ENCODE measurements at places on chromosomes 12 and 14.

GRCh38 chr12:93653079-93653478 lies 24.1 kb upstream of the CRADD start:
- no peak for DNase-seq

GRCh38 chr12:26700430-26700829 lies 132.6 kb downstream of the ITPR2 start:
- no peak for DNase-seq

DNA sequence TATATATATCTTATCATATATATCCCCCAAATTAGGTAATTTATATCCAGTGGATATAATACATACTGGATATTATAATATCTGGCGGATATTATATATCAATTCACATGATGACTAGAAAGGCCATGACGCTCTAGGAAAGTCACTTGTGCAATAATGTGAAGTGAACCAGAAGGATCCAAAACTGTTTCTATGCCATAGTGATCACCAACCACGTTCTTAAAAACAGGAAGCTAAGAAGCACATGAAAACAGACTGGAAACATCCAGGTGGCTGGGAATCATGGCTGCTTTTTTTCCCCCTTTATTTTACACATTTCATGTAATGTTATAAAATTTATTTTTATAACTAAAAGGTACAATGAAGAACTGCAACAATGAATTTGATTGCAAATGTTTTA lies 1.4 kb downstream of the GUCY2C start:
- no peak for DNase-seq

DNA sequence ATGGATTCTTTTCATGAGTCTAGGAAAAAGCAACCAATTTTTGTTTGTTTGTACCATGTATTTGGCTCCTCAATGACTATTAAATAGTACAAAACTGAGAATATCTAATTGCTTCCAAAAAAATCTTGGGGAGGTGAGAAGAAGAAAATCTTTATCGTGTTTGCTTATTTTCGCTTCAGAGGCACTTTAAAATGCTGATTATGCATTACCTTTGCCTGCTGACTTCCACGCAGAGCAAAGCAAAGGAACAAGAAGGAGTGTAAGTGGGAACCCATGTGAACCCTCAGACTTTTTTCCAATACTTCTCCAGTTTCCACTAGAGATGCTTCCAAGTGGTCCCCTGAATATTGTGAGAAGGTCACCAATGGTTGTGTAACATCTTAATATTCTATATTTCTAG lies 43.2 kb upstream of the STRN3 start:
- DNase-seq, result no peak

DNA sequence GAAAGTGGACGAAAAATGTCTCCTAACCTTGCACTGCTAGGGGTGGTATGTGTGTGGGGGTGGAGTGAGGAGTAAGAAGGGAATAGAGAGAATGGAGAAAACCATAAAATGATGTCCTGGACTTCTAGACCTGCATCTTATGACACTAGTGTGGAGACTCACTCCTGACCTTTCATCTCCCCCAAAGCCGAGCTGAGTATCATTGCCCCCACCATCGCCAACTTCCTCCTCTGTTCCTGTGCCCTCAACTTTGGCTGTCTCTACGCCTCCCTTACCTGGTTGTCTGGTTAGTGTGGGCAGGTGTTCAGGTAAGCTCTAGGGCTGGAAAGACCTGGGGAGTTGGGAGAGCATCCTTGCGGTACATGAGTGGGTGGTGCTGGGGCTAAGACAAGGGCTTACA lies 4.5 kb upstream of the KLHL33 start:
- DNase-seq, result no peak

GRCh38 chr12:92257261-92257660 lies 111.6 kb upstream of the BTG1 start:
- DNase-seq, result no peak

DNA sequence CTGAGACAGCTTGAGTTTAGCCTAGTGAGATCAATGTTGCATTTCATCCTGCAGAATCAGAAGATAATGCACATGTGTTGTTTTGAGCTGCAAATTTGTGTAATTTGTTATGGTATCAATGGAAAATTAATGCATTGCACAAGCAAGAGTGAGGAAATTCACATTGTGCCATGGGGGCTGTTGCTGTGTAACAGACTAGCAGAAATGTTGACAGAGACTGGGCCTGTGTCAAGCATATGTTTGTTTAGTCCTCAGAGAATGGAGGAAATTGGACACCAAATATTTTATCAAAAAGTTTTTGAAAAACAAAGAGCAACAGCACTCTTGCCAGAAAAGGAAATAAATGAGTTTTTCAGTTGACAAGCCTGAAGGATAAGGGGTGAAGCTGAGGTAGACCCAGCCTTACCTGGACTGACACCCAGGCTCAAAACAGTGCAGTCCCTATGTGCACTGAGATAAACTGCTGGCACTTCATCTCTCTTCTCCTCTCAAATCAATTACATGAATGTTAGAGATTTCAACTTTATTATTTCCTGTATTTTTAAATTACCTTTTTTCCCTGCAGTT lies 1150.0 kb downstream of the FSCB start:
- DNase-seq, result no peak

DNA sequence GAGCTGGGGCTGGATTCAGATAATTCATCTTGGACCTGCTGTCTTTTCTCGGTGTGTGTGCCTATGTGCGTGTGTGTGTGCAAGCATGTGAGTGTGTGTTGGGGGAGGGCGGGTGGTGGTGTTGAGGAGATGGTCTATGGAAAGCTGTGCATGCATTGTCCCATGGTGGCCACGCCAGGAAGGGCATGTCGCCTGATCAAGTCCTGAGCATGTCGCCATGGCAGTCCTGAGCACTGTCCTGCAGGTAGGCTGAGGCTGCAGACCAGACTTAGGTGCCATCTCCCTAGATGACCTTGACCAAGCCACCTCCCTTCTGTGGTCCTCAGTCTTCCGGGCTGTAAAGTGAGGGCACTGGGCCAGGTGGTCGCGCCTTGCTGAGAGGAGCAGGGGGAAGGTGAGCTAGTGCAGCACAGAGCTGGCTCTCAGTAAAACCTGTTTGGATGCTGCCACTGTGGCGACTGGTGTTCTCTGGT lies 81.4 kb downstream of the PAPOLA start:
- DNase-seq, result no peak

DNA sequence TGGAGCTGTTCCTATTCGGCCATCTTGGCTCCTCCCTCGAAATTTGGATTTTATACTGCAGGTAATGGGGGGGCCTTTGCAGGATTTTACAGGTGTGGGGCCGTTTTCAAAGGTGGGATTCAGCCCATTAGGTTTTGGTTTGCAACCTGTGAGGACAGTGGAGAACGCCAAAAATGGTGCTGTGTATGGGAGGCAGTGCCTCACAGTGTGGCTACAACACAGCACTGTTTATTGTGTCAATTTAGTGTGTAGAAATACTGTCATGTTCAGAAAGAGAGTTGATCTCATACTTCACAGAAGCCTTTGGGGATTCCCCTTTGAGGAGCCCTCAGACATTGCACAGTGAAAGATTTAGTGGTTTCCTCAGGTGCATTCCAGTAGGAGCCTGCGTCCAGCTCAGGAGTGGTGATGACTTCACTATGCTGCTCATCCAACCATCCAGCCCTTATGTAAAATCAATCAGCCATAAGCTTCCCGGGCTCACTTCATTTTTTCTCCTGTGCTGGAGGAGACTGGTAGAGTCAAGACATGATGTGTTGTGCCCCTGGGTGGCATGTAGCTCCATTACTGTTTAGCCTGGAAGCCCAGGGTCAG lies 92.7 kb upstream of the PRMT8 start:
- no peak for DNase-seq

DNA sequence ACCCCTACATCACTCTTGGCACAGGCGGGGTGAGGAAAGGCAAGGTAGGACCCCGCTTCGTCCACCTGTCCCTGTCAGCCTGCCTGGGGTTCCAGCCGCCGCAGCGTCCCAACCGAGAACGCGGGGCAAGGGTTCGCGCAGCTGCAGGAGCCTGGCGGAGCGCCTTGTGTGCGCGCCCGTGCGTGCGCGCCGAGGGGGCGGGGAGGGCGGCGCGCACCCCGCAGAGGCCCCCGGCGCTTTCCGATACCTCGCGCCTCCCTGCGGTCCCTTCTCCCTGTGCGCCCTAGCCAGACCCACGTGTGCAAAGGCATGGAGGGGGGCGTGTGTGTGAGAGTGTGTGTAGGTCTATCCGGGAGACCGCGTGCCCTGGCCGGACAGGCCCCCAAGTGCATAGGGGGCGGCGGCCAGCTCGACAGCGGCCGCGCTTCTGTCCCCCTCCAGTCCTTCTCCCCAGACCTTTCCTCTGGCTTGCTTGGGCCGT lies 122.4 kb downstream of the TSPAN9 start:
- DNase-seq, result no peak

GRCh38 chr14:29161593-29161992 lies 395.0 kb downstream of the FOXG1 start:
- no peak for DNase-seq

DNA sequence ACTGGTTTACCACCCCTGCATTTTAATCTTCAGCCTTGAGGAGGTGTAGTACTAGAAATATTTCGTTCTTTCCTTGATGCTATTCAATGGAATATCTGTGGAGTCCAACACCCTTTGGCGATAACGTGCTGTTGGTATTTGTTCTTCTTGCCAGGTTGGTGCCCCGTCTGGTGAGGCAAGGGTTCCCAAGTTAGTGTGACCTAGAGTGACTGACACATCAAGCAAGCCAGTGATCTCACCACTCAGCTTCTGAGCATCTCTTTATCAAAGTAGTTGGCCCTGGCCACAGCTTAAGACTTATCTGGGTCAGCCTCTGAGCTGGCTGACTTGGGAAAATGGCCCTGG lies 60.2 kb downstream of the PLXNC1 start:
- no peak for DNase-seq

DNA sequence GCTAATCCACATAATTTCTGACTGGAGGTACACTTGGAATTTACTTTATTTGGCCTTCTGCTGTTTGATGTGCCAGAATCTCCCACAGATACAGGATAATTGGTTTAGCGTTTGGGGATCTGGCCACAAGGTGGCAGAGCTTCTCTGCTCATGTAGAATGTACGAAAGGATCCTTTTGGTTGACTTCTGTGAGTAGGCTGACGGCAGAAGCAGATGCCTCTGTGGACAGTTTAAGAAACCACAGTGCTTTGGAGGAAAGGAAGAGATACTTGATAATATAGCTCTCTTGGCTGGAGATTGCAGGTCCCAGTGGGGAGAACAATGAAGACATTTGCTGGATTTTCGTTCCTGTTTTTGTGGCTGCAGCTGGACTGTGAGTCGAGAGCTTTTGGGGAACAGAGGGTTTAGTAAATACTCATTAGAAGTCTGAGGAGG lies 75.3 kb upstream of the OR4E1 start:
- DNase-seq, result peak; percentile 40

DNA sequence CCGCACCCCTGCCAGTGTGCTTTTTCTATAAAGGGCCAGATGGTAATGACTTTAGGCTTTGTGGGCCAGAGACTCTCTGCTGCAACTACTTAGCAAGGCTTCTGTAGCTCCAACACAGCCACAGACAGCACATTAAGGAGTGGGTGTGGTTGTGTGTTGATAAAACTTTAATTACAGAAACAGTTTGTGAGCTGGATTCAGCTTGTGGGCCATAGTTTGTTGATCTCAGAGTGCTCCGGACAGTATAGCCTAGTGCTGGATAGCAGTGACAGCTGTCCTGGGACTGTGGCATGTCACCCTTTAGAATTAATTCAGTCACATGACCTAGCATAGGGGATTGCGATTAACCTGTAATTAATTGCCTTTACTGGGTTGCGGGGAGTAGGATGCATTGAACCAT lies 109.7 kb downstream of the ZNF664 start:
- no peak for DNase-seq

- DNase-seq, result no peak
Measured at GRCh38 chr12:5335069-5335468, 96.8 kb upstream of the NTF3 start.

- no peak for DNase-seq
Measured at GRCh38 chr12:12796928-12797793, 11.7 kb downstream of the APOLD1 start.

GRCh38 chr14:83425138-83425537 lies 1891.5 kb upstream of the SEL1L start:
- DNase-seq, result no peak

DNA sequence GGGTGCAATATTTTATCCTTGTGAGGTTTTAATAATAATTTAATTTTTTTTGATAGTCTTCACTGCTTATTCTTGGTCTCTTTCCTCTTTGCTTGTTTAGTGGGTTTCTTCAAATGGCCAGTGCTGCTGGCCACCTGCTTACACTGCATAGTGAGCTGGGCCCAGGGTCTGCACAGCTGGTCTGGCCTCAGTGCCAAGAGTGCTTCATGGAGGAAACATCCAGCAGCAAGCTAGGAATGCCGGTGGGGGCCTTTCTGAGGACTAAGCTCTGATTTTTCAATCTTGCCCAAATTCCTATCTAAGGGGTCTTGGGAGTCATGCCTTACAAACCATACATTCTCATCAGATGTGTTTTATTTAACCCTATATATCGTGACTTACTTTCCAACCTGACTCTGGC lies 13.3 kb upstream of the BDKRB2 start:
- no peak for DNase-seq

DNA sequence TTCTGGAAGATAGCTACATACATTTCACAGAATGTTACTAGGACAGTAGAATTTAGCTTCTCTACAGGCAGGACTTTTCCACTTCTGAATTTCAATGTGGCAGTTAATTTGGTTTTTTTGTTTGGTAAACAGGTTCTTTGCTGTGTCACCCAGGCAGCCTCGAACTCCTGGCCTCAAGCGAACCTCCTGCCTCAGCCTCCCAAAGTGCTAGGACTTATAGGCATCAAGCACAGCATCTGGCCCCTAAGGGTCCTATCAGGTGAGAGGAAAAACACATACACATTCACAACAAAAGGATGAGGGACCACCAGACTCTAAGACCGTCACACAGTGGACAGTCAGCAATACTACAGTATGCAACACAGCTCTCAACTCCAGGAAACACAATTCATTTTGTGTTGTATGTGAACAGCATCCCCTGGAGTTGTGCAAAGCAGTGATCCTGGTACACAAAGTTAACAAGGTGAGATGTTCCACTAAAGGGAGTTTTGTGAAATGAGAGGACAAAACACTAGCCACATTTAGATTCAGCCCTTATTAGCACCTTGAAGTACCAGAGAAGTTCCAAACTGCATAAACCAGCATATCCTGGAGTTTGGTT lies 6.9 kb downstream of the ATP2B1 start:
- DNase-seq, result no peak

- no peak for DNase-seq
Measured at GRCh38 chr14:78083837-78084236, 86.3 kb upstream of the NRXN3 start.

DNA sequence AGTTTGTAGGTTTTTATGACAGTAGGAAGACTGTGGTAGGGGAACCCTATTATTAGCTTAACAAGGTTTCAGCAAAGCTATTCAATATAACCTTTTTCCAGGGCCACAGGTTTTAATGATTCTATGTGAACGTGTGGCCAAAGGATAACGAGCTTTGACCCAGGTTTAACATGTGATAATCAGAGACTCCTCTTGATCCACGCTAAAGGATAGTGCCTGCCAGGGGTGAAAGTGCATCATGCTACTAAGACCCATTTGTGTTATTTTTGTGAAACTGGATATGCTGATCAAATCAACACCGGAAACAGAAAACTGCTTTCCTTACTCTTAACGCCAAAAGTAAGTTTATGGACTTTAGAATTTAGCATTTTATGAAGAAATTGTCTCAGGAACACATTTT lies 909 bp upstream of the TAOK3 start:
- DNase-seq, result no peak
